ENCODE measurements at places on chromosomes 6 and 20.

- DNase-seq, result no peak
Measured at GRCh38 chr20:48782901-48783308, 44.9 kb downstream of the PREX1 start.

DNA sequence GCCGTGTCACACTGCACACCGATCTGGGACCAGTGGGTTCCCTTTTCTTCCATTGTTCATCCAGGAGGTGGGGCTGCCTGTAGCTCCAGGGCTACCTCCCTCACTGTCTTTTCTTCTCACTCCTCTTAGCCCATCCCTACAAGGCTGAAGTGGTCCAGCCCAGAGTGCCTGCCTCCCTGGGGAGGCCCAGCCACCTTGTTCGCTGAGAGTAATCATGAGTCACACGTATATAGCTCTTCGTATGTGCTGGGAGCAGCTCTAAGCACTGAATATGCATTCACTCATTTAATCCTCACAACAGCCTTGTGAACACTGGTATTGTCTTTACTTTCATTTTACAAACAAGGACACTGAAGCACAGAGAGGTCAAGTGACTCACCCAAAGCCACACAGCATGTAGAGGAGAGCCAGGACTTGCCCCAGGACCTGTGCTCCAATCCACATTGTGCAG, 14.7 kb upstream of the CCDC167 start:
- peak; percentile 60 for DNase-seq

DNA sequence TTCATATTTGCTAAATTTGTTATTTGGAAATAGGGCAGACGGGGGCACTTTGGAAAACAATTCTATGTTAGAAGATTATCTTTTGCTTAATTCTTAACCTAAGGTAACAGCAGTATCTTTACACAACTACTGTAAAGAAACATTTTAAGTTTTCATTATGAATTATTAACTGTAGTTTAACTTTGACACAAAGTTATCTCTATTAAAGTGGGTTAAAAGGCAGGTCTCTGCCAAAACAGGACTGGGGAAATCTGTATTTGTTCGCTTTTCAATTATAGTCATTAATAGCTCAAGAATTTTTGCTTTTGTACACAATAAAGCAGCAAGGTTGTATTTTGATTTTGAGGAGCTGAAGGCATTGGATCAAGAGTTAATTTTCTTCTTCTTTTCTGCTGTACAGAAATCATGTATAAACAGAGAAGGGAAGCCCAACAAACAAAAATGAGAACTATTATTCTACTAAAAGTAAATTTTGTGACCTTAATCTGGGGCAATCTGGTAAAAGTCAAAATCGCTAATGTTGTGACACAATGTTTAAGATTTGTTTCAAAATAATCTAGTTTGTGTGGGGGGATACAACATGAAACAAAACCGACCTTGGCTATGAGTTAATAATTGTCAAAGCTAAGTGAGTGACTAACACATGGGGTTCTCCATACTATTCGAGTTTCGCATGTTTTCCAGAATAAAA, 2.9 kb downstream of the STAU1 start:
- DNase-seq, result no peak

- DNase-seq, result peak; percentile 51
Measured at GRCh38 chr6:138086573-138087196, 20.5 kb downstream of the PERP start.

DNA sequence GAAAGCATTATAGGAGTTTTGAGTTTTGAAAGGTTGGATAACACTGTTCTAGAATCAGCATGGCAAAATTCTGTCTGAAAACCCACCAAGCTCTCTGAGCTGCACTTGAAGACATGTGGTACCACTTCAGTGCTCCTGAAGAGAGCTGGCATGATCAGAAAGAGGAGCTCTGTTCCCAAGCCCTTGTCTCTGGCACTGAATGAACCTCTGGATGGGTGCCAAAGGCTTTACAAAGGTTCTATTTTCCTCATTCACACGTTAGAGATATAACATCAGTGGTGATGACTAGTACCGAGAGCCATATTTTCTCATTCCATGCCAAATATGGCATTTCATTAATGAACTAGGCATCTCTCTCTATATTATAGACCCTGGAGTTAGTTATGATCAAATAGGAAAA, 301.8 kb upstream of the ID4 start:
- no peak for DNase-seq

DNA sequence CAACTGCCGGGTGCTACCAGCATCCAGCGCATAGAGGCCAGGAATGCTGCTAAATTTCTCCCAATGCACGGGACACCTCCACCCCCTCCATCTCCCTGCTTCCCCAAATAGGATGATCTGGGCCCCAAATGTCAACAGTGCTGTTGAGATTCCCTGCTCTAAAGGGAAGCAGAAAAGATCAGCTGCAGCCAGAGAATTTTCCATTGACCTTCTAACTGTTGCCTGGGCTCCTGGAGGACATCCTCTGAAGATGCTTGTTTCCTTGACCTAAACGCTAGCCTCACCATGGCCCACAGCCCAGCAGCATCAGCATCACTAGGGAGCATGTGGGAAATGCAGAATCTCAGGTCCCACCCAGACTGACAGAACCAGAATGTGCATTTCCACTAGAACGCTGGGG, 161.3 kb downstream of the GMPR start:
- DNase-seq, result no peak

DNA sequence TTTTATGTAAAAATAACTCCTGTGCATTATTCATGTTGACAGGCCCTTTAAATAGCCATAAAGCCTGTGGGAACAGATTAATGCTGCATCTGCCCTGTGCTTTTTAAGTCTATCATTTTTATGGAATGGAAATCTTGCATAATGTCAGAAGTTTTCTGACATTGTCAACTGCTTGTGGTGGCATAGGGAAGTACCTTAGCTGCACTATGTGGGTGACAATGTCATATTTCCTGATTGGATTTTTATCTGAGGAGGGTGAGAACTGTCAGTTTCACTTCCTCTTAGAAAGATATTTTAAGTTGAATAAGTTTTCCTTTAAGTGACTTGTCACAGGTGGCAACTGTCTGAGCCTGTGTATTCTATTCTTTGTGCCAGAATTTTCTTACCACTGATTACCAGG, 267.9 kb downstream of the PLCB1 start:
- no peak for DNase-seq

DNA sequence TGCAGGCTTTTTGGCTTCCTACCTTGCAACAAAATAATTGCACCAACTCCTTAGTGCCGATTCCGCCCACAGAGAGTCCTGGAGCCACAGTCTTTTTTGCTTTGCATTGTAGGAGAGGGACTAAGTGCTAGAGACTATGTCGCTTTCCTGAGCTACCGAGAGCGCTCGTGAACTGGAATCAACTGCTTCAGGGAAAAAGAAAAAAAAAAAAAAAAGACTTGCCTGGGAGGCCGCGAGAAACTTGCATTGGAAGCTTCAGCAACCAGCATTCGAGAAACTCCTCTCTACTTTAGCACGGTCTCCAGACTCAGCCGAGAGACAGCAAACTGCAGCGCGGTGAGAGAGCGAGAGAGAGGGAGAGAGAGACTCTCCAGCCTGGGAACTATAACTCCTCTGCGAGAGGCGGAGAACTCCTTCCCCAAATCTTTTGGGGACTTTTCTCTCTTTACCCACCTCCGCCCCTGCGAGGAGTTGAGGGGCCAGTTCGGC, 420 bp downstream of the SOX4 start:
- peak; percentile 54 for DNase-seq

- no peak for DNase-seq
Measured at GRCh38 chr6:113979937-113980336, 9.0 kb upstream of the HDAC2 start.

DNA sequence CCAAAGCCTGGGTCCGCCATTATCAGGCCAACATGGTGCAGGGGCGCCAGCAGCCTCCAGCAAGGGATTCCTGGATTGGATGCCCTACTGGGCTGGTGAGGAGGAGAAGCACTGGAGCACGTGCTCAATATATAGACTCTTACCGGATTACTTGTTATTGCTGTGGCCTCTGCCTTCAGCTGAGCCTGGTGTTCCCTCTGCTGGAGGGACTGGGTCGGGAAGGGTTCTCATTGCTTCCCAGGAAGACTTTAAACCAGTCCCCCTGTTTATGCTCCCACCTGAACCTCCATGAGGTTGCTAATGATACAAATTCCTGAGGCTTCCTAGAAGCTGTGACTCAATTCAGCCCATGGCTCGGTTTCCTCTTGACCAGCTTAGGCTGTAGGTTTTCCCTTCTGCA, 186.7 kb upstream of the ARID1B start:
- DNase-seq, result no peak

DNA sequence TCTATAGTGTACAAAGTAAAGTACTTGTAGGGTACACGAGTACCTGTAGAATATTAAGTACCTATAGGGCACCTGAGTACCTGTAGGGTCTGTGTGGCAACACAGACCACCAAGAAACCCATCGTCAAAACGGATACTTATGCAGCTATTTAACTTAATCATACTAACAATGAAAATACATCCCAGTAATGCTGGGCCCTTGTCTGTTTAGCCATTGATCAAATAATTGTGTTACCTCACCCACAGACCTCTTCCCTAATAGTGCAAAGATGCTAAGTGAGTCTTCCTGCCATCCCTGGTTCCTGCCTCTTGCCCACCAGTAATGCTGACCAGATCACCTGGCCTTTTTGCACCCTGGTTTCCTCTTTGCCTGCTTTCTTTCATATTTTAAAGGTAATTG, 7.5 kb upstream of the COL10A1 start:
- DNase-seq, result no peak

- no peak for DNase-seq
Measured at GRCh38 chr6:43016943-43017334, 2.9 kb downstream of the KLHDC3 start.

DNA sequence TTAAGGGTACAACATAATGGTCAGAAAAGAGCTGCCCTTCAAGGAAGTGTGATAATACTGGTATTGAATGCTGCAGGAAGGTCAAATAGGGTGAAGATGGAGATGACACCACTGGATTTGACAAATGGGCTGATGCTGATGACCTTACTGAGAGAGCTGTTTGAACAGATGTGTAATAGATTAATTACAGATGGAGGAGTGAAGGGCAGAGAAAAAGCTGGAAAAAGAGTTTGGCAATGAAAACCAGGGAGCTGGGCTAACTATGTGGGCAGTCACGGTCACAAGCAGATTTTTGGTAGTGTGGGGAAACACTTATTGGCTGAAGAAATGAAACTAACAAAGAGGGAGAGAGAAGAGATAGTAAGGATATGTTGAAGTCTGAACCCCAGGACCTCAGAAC, 83.6 kb upstream of the ENPP5 start:
- no peak for DNase-seq

GRCh38 chr6:6987749-6988148, 120.0 kb upstream of the RREB1 start:
- no peak for DNase-seq

DNA sequence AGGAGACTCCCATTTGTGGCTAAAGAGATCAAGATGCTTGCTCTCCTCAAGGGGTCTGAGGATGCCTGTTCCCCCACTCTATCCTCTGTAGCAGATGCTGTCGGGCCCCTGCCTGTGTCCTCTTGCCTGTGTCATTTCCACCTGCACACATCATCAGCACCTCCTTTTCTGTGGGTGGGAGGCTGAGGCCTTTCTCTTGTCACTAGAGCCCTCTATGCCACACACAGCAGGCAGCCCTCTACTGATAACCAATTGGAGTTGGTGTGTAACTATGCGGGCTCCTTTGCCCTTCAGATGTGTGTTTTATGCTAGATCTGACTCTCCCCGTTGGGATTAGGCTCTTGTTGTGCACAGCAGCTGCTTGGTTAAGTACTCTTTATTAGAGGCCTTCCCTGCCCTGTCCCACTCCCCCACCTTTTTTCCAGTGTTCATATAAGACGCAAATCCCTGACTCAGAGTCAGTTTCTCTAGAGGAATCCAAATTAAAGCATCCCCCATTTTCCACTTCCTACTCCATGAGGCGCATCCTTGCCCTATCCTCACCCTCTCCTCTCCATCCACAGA, 7.7 kb downstream of the TREML2 start:
- no peak for DNase-seq

- no peak for DNase-seq
Measured at GRCh38 chr20:2874456-2874855, 1.2 kb downstream of the PTPRA start.

GRCh38 chr20:34037121-34037520, 43.4 kb downstream of the RALY start:
- no peak for DNase-seq

DNA sequence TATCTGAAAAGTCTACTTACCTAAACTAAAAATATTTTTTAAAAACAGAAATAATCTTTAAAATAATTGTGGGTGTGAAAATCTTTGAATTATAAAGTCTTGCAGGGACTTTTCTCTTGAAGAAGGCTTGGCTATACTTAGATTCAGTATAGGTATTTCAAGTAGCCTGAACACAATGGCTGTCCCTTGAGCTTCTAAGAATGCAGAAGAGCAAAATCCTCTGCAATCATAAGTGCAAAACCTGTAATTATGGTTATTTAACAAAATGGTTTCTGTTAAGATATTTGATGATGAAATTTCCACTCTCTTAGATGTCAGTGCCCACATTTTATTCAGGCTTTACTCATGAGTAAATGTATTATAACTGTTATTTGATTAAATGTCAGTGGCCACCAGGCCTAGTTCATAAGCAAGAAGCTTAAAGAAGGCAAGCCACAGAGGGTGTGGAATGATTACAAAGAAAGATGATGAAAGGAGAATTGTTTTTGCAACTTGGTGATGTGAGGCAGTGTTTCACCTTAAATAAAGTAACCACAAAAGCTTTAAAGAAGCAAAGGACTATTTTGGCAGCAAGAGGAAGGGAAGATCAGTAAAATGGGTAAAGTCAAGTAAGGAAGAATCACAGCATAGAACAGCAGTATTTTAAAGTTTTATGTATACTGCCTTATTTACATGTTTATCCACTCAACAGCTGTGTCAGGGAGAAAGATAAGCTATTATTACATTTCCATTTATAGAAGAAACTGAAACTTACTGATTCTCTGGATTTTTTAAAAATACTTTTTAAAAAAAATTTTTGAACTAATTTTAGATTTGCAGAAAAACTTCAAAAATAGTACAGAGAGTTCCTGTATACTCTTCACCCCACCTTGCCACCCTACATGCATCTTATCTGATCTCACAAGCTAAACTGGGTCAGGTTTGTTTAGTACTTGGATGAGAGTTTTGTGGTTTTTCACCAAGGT, 351.2 kb upstream of the RUNX2 start:
- no peak for DNase-seq

DNA sequence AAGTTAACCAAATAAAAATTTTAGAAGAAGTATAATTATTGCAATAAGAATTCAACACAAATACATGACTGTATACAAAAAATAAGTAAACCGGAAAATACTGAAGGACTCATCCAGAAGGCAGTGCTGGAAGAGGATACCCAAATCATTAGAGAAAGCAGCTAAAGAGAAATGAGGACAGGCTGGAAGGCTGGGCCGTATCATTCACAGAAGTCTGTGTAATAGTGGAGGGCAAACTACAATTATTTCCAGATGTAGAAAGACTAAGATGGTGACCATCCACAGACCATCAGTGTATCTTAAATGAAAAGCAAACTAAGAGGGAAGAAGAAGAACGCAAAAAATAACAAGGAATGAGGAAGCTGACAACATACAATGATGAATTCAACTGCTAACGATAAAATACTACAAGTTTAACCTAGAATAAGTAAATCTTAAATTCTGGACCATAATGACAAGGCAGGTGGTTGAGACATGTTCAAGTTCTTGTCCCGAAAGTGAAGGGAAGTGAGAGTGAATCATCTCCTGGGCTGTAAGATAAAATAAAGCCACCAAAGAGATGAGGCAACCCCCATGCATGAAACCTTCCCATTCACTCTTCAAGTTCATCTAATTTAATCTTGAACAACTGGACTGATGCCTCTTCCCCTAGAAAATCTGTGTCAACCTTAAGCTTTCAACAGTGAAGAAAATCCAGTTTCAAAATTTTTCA, 71.5 kb downstream of the SLC23A2 start:
- peak; percentile 14 for DNase-seq

GRCh38 chr20:48463916-48464315, 363.9 kb downstream of the PREX1 start:
- DNase-seq, result peak; percentile 33

- DNase-seq, result no peak
Measured at GRCh38 chr6:15338476-15338875, 92.6 kb downstream of the JARID2 start.
